DMS79 treated with DMSO at 0.1 percent for 48 hours (cell line): ENCODE measurements at places on chromosomes 5 and 9.

DNA sequence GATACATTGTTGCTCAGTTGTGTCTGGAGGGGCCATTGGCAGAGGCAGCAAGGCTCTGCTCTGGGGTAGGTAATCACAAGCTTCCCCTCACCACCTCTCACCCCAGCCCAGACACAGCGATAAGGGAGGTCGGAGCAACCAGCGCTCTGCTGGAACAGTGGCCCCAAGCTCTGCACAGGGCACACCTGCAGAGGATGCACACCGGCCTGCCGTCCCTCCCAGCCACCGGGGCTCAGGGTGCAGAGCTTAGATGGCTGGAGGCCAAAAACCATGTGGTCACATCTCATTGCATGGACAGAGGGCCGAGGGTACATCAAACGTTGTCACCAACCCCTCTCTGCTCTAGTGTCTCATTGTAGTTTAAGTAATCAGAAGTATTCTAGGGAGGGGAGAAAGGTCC, 95.4 kb upstream of the ICE1 start:
- no peak for DNase-seq

GRCh38 chr9:106106396-106106795, 412.1 kb downstream of the TMEM38B start:
- DNase-seq = no peak

DNA sequence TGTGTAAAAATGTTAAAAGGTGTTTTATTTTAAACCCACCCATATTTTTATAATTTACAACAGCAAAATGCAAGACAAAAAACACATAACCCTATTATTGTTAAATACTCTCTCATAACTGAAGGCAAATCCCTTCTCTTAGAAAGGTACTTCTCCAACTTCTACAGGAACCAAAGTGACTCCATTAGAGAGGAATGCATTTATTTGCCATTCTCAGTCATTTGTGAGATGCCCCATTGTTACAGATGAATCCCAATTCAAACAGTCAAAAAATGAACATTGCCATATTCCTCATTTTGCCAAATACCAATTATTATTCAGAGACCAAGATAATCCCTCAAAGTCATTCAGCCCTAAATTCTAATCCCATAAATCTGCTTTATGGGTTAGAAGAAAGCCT, 175.8 kb downstream of the TSSK1B start:
- no peak for DNase-seq

DNA sequence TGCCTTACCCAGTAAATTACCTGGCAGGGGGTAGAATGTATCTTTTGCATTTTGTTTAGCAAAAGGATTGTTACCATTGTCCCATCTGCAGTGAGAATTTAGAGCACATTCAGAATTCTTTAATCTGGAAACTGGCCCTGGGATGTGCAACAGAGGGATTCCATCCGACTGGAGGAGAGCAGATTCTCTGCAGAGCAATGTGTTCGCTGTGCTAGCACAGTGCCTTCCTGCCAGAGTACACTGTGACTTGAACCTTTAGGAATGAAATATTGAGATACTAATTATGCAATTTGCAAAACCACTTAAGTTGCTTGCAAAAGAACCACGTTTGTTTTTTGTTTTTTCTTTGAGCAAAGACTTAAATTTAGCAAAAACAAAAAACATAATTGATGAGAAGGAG, 22.5 kb upstream of the DMRT1 start:
- no peak for DNase-seq

DNA sequence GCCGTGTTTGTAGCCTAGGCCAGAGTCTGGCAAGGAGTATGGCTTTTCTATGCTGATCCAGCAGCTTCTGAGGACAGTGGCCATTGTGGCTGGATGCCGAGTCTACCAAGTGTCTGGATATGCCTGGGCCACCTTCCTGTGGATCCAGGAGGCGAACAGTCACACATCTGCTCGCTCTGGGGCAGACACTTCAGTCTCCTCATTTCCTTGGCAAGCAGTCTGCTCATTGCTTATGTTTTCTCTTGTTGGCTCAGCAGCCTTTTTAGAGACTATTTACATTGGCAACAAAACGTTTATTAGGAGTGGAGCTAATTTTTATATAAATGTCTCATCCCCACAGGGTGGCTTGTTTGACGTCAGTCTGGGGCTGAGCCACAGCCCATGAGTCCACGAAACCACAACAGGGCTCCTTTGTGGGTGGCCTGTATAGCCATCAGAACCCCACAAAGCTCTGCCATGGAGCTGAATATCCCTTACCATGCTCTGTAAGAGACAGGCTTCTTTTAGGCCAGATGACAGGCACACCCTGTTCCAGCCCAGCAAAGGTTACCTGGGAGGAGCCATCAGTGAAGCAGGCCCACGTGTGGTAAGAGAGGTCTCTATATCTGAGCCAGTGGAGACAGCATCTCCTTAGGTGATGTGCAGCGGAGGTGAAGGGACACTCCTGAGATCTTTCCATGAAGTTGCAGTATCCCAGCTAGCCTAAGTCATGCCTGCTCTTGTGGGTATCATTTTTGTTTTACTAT, 221.7 kb downstream of the DIRAS2 start:
- peak; percentile 57 for DNase-seq

- no peak for DNase-seq
Measured at GRCh38 chr5:39712316-39713249, 287.8 kb upstream of the DAB2 start.

- DNase-seq = no peak
Measured at GRCh38 chr9:132230605-132231004, 68.7 kb downstream of the NTNG2 start.

DNA sequence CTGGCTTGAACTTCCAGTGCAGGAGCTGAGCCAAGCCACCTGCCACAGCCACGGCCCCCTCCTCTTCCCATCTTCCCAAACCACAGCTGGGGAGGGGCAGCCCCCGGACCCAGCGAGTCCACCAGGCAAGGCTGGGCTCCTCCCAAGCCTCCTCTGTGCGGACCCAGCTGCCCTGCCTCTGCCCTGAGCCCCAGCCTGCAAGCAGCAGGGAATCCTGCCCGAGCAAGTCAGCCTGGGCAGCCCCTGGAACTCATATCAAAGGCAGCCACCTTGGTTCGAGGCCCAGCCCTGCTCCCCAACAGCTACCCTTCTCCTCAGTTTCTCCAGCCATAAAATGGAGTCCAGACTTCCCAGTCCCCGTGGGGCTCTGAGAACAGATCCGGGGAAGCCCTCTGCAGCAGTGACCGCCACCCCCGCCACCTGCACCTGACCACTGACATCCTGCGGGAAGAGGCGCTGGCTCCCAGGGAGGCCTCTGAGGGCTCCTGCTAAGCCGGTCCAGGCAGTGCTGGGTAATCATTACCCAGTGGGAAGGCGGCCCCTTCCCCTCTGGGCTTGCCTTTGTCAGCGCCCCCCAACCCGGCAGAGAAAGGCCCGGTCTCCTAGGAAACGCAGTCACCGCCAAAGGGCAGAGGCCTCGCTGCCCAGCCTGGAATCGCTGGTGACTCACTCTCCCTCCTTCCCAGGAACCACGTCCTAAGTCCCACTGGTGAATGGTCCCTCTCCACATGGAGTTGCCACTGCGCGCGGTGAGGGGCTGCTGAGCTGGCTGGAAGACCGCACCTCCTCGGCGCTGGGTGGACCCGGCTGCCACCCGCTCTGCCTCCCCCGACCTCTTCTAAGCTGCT, 1.5 kb downstream of the VAV2 start:
- peak; percentile 24 for DNase-seq

- no peak for DNase-seq
Measured at GRCh38 chr5:10542055-10542550, 21.8 kb upstream of the ANKRD33B start.

DNA sequence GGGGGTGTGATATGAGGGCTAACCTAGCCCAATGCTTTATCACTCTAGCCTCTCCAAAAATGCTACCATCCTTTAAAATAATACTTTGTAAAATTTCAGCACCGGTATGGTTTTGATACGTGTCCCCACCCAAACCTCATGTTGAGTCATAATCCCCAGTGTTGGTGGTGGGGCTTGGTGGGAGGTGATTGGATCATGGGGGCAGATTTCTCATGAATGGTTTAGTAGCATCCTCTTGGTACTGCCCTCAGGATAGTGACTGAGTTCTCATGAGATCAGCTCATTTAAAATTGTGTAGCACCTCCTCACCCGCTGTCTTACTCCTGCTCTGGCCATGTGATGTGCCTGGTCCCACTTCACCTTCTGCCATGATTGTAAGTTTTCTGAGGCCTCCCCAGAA, 35.0 kb upstream of the ANKH start:
- DNase-seq = no peak

DNA sequence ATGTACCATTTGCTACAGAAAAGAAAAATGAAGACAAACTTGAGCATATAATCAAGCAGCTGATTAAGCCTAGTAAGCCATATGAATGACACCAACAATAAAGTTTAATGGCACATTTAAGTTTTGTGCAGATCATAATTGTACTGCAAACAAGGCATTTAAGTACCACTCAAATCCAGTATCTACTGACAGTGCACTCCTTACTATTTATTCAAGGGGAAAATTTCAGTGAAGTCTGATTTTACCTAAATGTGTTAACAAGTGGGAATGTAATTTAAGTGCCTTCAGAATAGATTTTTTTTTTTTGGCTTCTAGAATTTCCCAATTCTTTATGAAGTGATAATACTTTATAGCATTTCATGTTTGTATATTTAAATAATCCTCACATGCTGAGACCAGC, 341.0 kb upstream of the POU5F2 start:
- peak; percentile 72 for DNase-seq

- no peak for DNase-seq
Measured at GRCh38 chr5:168931638-168932345, 352.6 kb upstream of the PANK3 start.

GRCh38 chr5:63963080-63963735, 963 bp upstream of the HTR1A start:
- peak; percentile 31 for DNase-seq

DNA sequence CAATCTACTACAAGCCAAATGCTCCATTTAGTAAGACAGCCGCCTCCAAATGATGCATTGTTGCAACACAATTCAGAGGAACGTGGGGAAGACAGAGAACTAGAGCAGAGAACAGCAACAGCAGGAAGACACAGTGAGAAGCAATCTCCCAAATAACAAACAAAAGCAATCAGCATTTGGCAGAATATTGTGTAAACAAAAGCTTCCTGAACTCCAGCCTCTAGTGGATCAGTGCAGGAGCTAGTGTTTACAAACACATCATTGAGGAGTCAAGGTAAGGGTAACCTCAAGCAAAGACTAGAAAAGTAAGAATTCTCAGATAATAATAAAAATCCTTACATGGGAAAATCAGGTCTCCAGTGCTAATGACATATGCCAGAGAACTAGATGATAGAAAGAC, 20.6 kb downstream of the FST start:
- DNase-seq = peak; percentile 1

- DNase-seq = peak; percentile 73
Measured at GRCh38 chr5:37738057-37738691, 101.7 kb downstream of the GDNF start.

- peak; percentile 4 for DNase-seq
Measured at GRCh38 chr5:52925001-52925400, 64.2 kb upstream of the ITGA2 start.

DNA sequence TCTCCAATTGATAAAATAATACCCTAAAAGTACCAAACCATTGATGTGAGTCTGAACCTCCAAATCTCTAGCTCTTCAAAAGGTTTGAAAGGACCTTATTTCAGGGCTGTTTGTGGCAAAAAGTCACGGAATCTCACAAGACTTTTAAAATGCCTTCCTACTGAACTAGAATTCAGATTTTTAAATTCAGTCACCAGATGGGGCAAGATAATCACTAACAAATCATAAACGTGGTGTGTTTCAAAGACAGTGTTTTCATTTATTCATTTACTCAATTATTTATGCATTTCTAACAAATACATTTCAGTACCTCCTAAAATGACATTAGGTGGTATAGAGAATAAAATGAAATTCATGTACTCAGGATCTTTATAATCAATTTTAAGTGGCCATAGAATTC, 68.2 kb upstream of the SMC2 start:
- no peak for DNase-seq

GRCh38 chr9:15298362-15298761, 8.7 kb downstream of the TTC39B start:
- no peak for DNase-seq

- no peak for DNase-seq
Measured at GRCh38 chr5:127684726-127685467, 18.3 kb upstream of the CCDC192 start.

GRCh38 chr9:34587271-34587670, 2.3 kb downstream of the CNTFR start:
- DNase-seq = no peak

DNA sequence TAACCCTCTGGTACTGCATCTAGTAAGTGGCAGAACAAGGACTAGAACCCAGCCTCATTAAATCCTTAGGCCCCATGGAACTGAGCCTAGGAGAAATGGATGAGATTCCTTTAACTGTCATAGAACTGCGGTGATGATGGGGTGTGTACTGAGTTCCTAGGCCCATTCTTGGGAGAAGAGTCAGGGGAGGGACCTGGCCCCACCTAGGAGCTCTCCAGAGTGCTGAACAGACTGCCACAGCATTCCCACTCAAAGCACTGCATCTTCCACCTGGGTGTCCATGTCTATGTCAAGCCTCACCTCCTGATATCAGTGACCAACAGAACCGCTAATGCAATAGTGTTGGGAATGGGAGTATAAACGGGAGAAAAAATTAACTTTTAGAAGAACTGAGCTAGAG, 36.6 kb downstream of the TTLL11 start:
- DNase-seq = no peak
